ENCODE measurements at places on chromosomes 12 and 14. TPM values are rescaled to one million over a fixed set of nuclear protein-coding genes. Genes with fewer than 3 reads are reported as not detected.

SERPINA9 gene
- total RNA-seq: not detected

GRCh38 chr14:64952598-64953309 is 10.2 kb upstream of the GPX2 start:
- peaks cover 22% of the 10 kb centered on the region for H3K36me3 ChIP-seq
- no peaks in the 10 kb centered on the region for H3K27me3 ChIP-seq
- H3K27ac ChIP-seq: no peak overlapping the region
- peaks cover 41% of the 10 kb centered on the region for H3K4me1 ChIP-seq
- no peak overlapping the region for H3K4me3 ChIP-seq

DNA sequence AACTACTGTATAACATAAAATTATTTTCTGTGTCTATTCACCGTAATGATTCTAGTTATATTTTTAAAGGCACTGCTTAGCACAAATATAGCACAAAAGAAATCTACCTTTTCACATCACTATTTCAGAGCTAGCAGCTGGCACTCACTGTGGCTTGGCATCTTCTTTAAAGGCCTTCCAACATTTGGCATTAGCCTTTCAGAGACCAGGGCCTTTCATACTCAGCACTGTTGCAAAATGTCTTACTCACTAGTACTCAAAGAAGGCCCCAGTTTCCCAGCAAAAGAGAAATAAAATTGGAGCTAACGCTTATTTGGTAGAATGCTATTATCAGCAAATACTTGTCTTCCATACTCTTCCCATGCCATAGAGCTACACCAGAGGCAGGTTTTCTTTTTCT is 238.4 kb downstream of the MED13L start:
- no peak for DNase-seq
- no peak overlapping the region for H3K4me3 ChIP-seq
- H3K27me3 ChIP-seq: no peaks in the 10 kb centered on the region
- peaks cover 14% of the 10 kb centered on the region for H3K4me1 ChIP-seq

DNA sequence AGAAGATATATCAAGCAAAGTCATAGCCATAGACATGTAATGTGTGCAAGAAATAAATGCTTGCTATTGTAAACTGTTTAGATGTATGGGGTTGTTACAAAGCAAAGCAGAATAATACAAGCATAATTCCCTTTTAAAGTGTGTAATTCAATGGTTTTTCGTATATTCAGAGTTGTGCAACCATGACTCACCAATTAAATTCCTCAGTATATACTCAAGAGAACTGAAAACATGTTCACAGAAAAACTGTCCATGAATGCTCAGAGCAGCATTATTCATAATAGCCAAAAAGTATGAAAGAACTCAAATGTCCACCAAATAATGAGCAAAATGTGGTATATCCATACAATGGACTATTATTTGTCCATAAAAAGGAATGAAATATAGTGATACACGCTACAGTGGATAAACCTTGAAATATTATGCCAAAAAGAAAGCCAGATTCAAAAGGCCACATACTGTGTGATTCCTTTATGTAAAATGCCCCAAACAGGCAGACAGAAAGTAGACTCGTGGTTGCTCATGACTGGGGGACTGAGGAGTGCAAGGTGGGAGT is 9.3 kb downstream of the GXYLT1 start:
- DNase-seq: no peak
- no peak overlapping the region for H3K27ac ChIP-seq
- no peak overlapping the region for H3K4me3 ChIP-seq
- no peaks in the 10 kb centered on the region for H3K27me3 ChIP-seq
- H3K4me1 ChIP-seq: peaks cover 13% of the 10 kb centered on the region

DNA sequence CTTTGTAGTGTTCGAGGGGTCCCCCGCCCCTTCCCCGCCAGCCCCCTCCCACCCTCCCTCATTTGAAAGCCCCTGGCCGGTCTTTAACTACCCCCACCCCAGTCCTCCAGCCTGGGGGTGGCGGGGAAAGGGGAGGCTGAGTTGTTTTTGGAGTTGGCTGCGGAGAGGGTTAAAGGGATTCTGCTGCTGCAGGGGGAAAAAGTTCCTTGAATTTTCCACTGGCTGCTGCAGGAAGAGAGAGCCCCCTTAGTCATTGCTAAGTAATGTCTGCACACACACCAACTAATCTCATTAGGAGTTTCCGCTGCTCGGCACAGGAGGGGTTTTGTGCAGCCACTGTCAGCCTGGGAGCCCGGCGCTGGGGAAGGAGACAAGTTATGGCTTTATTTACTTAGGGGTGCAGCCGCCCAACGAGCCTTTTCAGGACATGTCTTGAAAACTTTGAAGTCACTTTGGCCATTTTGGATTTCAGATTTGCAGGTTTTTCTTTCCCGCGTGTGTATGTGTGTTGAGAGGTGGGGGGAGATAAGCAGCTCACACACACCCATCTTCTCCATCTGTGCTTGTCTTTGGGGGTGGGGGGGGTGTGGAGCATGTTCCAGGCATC is 1.8 kb downstream of the ELK3 start:
- peak; percentile 27 for DNase-seq
- peak overlapping the region; percentile 94 for H3K27ac ChIP-seq
- H3K36me3 ChIP-seq: no peaks in the 10 kb centered on the region
- no peaks in the 10 kb centered on the region for H3K27me3 ChIP-seq
- peaks cover 6% of the 10 kb centered on the region for H3K4me1 ChIP-seq
- H3K4me3 ChIP-seq: peak overlapping the region; percentile 80

GRCh38 chr12:78703820-78704525 is 160.6 kb upstream of the SYT1 start:
- H3K4me3 ChIP-seq: no peak overlapping the region
- no peaks in the 10 kb centered on the region for H3K36me3 ChIP-seq
- H3K27me3 ChIP-seq: no peaks in the 10 kb centered on the region
- no peaks in the 10 kb centered on the region for H3K4me1 ChIP-seq
- DNase-seq: no peak

DNA sequence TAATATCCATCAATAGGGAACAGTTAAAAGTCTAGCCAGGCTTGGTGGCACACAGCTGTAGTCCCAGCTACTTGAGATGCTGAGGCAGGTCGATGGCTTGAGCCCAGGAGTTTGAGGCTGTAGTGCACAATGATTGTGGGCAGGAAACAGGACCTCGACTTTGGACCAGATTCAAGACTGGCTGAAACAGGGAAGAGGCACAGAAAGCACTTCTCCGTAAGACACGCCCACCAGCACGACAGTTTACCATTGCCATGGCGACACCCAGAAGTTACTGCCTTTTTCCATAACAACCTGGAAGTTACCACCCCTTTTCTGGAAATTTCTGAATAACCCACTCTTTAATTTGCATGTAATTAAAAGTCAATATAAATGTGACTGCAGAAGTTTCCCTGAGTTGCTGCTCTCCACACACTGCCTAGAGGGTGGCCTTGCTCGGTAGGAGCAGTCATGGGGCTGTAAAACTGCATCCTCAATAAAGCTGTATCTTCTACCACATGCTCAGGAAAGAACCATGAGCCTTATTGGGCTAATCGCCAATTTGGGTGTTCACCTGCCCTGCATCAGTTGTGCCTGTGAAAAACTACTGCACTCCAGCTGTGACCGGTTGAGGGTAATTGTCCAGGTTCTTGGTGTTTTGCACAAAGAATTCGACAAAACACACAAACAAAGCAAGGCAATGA is 4.6 kb upstream of the LRRC23 start:
- DNase-seq: peak; percentile 50
- no peak overlapping the region for H3K27ac ChIP-seq
- no peaks in the 10 kb centered on the region for H3K27me3 ChIP-seq
- no peak overlapping the region for H3K4me3 ChIP-seq
